ENCODE measurements at places on chromosomes 7 and 10. TPM values are rescaled to one million over a fixed set of nuclear protein-coding genes. Genes with fewer than 3 reads are reported as not detected.

- DNase-seq = no peak
These were observed 122.5 kb upstream of the KLF6 start for GRCh38 chr10:3907514-3907913.

DNA sequence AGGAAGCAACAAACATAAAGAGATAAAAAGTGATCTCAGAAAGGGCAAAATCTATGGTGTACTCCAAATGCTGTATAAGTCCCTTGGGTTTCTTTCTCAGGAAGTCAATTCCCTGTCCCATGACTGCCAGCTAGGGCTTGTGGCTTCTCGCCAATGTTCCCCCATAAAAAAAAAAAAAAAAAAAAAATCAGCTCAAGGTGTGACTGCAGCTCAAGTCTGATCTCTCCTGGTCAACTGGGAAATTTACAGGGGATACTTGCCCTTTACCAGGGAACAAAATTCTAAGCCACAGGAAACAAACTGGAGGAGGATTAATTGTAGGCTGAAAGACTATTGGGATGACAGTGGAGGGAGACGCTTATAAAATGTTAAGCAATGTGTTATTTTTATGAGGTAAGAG lies 76.0 kb downstream of the PCGF5 start:
- no peak for DNase-seq

DNA sequence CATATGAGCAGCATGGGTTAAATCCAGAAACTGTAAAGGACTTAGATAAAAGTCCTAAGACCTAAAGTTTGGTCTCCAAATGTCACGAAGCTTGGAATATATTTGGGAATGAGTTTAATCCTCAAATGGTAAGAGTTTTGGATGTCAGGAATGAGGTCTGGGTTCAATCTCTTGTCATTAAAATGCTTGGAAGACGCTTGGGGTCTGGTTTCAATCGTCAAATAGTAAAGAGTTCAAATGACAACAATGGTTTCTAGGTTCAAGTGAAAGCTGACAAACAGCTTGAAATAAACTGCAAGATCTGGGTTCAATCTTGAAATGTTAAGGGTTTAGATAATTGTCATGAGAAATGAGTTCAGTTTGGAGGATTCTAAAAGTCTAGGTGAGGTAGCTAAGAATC lies 385.5 kb upstream of the HPS1 start:
- no peak for DNase-seq

DNA sequence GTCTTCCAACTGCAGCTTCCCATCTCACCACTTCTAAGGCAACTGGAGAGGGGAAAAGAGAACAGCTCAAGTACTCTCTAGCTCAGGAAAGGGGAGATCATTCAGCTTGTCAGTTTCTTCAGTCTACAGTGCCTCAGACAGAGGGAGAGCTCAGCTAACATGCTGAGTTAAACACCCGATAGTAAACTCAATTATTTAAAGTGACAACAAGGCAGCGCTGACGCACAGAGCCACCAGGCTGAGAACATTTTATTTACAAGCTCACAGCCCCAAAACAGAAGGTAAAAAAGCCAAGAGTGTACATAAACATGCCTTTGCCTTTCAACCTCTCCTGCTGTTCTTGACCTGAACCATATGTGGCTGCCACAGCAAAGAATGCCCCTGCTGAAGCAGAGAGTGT lies 10.1 kb upstream of the CUZD1 start:
- DNase-seq = no peak

THAP5 gene
- 33.8 TPM for total RNA-seq

Data from activated T-helper 2 cell treated with anti-CD3 and anti-CD28 coated beads, Interferon-gamma antibody, Interleukin-2, Interleukin-4, amounts not matched to agents 10 μg/mL and 5 μg/mL and 100 μg/mL, durations not matched to agents 14 hours and 24 hours and 36 hours (primary cell).